Hippocampal formation (tissue), 2 donors: ENCODE measurements at places on chromosomes 12 and 14.

GRCh38 chr12:49462083-49462744, 76.6 kb upstream of the KCNH3 start:
- DNase-seq = no peak

- no peak for DNase-seq
Observed at GRCh38 chr14:20469890-20470602, 840 bp downstream of the PNP start.

DNA sequence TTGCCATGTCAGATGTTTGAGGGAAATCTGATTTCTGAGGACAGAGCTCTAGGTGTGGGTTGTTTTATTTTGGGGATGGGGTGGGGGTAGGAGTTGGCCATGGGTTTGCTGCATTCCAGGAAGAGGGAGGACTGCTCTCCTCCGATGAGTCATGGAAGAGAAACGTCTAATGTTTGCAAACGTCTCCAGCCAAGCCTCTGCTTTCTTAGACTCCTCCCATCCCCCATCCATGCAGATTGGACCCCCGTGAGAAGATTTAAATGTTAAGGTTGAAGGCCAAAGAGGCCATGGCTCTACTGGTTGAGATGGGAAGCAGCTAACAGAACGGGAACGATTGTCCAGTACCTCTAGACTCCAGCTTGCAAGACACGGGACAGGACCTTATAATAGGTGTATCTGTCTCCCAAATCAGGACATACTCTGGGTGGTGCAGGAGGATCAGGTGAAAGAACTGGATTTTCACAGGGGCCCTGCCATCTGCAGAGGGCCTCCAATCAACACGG, 11.4 kb upstream of the ATP2A2 start:
- DNase-seq = no peak

- DNase-seq = no peak
Observed at GRCh38 chr12:126718365-126718764, 1548.6 kb upstream of the TMEM132C start.

DNA sequence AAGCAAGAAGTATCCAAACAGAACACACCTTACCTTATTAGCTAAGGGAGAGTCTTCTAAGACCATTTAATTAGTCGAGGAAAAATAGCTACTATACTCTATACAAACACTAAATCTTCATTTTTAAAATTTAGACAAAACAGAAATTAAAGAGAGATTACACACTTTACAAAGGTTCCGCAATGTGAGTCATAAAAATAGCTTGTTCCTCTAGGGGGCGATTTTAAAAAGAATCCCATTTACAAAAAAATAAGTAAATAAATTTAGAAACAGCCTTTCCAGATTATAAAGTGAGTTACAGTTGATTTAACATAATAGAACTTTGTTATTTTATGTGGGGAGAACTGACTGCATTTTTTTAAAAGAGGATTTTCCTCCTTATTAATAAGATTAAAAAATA, 201.6 kb downstream of the PAX9 start:
- DNase-seq = no peak

GRCh38 chr12:124928095-124928911, 13.9 kb upstream of the UBC start:
- no peak for DNase-seq

DNA sequence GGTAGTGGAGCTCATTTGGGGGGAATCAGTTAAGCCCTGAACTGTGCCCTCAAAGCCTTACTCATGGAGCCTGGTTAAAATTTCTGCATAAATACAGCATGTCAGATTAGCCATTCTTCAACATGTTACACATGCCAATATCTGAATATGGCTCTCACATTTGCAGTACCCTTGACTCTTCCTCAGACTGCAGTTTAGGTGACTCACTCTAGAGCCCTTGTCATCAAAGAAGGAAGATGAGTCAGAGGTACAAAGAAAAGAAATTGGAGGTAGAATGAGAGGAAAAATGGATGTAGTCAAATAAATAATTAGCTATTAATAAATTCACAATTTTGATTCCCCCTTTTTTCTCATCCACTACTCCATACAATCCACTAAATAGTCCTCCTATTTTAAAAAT, 23.6 kb upstream of the OR4K2 start:
- no peak for DNase-seq

DNA sequence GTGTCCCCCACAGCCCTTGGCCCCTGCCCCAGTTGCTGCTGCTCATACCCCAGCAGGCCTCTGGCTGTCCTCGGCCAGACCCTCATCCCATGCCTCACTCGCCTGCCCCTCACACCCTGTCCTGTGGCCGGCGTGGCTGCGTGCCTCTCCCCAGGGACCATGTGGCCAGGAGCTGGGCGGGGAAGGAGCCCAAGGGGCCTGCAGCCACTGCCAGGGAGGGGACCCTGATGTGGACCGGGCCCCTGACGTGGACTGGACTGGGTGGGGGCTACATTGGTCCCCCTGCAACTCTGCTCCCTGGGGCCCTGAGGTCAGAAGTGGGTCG, 10.9 kb downstream of the FBRSL1 start:
- DNase-seq = no peak

- no peak for DNase-seq
Observed at GRCh38 chr12:112734859-112735695, 56.5 kb upstream of the RPH3A start.

DNA sequence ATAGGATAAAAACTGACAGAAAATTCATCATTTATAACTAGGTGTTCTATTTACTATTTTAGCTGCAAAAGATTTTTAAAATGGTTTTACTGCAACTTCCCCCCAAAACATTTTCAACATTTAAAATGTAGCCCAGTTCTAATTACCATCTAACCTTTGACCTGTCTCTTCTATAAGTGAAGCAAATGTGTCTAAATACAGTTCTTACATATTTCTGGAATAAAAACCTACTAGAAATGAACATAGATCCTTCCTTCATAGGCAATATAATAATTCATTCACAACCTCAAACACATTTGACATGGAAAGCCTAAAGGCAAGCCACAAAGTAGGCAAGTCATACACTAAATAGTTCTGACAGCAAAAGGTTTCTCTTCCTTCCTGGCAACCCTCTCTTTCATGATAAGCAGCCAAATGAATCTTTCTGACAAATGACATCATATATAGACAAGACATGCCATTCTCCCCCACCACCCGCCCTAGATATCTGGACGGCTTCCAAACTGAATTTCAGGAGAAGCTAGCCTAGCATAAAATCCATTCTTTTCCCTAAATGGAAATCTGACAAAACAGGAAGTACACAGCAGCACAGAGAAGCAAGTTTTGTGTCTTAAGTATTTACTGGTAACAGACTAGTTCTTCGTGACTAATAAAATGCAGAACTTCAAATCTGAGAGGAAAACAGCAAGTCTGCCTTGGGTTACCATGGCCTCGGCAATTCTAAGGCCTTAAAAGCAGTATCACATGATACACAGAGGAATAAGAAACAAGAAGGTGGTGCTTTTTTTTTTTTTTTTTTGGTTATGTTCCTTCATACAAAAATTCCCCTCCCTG, 17.2 kb upstream of the ARID4A start:
- DNase-seq = no peak

- no peak for DNase-seq
Observed at GRCh38 chr12:74370608-74371216, 166.9 kb upstream of the ATXN7L3B start.

GRCh38 chr14:26897196-26897595, 299.4 kb upstream of the NOVA1 start:
- no peak for DNase-seq
